AG10803 (cell line): ENCODE measurements at places on chromosomes 16 and 17.
A peak's percentile ranks its signal among the peaks of the same experiment; 100 is the strongest.

DNA sequence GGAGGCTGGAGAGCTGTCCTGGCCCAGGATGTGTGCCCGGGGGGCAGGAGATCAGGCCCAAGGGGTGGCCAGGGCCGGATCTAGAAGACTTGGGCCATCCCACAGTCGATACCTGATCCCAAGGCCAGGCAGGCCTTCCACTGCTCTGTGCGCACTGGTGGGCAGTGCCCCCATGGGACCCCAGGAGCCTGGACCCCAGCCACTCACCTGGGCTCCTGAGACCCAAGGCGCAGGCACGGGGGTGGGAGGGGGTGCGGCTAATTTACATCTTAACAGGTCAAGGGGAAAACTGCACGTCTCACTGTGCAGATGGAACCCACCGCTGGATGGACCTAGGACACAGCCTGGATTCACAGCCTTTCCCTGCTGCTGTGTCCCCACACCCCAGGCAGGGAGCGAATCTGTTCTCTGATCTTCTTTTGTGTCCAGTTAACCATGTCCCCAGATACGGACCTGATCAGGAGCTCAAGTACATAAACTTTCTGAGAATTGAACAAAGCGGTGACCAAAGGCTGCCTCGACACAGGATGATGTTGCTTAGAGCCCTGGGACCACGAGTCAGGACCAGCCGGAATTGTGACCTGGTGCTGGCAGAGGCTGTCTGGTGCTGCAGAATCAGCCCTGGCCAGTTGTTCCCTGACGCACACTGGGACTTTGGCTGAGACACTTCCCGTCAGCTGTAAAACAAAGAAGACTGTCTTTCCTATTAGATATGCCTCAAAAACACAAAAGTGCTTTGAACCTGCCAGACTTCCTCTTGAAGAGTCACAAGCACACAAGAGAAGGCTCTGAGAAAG is 60.6 kb downstream of the TNFRSF13B start:
- DNase-seq = no peak

DNA sequence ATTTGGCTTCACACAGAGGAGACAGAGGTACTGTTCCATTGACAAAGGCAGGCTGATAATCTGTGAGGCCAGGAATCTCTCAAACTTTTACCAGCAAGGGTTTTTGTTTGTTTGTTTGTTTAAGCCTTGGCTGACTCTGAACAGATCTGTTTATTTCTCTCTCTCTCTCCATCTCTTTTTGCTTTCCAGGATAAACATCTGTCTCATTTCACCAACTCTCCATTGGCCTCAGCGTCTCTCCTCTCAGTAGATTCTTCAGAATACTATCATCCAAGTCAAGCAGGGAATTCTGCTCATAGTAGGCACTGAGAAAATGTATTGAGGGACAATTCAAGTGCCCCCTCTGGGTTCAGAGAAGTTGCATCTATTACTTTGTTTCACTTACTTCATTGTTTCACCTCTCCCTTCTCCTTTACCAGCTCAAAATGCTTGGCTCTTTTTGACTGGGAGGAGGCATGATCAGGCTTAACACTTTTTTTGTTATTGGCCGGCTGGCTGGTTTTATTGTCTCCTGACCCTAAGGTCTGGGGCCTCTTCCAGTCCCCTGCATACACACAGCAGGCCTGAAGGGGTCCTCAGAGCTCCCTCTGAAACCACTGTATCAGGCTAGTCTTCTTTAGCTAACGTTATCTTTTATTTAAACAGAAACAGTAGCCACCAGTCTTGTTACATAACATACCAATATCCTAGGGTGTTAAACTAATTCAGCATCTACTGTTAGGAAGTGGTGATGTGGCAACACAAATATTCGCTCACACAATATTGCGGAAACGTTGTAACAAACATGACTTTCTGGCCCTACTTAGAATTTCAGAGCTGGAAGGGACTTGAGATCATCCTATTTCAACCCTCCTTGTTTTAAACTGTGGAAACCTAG is 2.0 kb upstream of the YPEL2 start:
- peak; percentile 91 for DNase-seq

GRCh38 chr16:75080205-75081029 is 36.2 kb downstream of the LDHD start:
- peak; percentile 45 for DNase-seq

- no peak for DNase-seq
Observed at GRCh38 chr17:2092253-2092652, 37.4 kb downstream of the HIC1 start.

- DNase-seq = no peak
Observed at GRCh38 chr16:50209546-50210265, 56.6 kb downstream of the TENT4B start.

DNA sequence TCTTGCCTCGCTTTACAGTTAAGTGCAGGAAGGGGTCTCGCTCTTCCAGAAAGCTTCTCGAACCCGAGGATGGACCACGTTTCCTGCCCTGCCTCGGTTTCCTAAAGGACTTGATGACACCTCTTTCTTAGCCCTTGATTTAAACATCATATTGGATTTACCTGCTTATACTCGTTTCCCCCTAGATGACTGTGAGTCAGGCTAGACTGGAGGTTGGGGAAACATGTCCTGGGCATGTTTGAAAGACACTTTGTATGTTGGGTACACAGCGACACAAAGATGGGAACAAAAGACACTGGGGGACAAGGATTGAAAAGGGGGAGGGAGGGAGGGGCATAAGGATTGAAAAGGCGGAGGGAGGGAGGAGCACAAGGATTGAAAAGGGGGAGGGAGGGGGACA is 30.0 kb downstream of the SDK2 start:
- DNase-seq = no peak

DNA sequence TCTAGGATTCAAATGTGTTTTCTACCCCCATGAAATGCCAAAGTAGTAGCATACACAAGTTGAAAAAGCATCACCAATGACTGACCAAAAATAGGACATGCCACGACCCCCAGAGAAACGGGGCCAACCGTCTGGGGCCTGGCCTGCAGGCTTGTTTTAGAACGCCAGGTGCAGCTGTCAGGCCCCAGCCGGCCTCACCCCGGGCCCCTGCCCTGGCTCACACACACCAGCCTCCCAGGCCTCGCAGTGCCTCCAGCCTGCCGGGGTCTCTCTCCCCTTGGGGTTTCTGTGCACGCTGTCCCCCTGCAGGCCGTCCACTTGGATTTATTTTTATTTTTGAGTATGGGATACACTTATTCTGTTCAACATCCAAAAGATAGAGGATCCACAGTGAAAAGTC is 7.9 kb downstream of the KATNB1 start:
- no peak for DNase-seq

GRCh38 chr17:50909765-50910605 is 43.8 kb upstream of the TOB1 start:
- DNase-seq = no peak

GRCh38 chr17:4607261-4607741 is 23.0 kb downstream of the SMTNL2 start:
- no peak for DNase-seq

GRCh38 chr17:40316571-40317344 is 7.8 kb downstream of the RARA start:
- peak; percentile 87 for DNase-seq

DNA sequence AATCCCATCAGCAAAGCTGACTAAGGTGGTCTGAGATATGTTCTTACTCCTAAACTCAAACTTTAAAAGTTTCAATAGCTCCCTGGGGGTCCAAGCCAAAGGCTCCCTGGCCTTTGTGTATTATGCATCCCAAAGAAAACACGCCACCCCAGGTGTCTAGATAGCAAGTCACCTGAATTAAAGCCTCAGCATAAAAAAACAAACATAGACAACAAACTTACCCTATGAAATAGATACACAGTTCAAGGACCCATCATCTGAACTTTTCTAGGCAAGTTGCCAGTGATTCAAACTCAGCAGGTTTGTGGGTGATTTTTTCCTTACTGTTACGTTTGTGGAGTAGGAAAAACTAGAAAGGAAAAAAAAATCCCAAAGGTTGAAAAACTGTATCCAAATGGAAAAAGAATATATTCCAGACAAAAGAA is 12.5 kb downstream of the CMTM3 start:
- no peak for DNase-seq
